ENCODE measurements at places on chromosomes 2 and 18.

DNA sequence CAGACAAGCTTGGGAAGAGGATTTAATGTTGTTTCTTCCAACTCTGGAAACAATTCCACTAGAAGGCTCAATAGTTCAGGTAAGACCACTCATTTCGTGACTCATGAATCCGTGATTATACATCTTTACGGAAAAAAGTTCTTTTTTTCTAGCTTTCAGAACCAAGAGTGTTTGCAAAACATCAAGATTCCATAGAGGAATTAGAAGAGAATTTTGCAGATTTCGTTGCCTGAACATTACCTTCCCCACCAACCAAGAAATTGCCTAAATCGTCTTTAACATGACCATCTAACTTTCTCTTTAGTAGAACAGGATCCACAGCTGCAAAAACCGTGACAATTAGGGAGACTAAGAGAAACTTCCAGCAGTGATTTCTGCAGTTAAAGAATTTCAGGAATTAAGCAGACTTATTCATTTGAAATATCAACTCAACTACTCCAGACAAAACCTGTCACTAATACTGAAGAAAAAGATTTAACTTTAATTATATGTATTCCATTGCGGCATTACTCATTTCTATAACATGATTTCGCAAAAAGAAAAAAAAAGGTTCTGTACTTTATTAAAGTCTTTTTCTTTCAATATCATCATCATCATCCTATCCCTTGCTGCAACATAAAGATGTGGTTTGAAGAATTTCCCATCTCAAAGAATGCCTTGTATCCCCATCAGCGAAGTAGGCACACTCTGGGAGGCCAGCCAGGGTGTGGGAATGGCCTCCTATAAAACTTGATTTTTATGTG, 1.9 kb upstream of the NAB1 start:
- no peak for DNase-seq

- no peak for DNase-seq
Measured at GRCh38 chr2:219476652-219477151, 22.0 kb upstream of the GMPPA start.

GRCh38 chr18:75545189-75545588, 117.7 kb upstream of the SMIM21 start:
- DNase-seq = no peak

DNA sequence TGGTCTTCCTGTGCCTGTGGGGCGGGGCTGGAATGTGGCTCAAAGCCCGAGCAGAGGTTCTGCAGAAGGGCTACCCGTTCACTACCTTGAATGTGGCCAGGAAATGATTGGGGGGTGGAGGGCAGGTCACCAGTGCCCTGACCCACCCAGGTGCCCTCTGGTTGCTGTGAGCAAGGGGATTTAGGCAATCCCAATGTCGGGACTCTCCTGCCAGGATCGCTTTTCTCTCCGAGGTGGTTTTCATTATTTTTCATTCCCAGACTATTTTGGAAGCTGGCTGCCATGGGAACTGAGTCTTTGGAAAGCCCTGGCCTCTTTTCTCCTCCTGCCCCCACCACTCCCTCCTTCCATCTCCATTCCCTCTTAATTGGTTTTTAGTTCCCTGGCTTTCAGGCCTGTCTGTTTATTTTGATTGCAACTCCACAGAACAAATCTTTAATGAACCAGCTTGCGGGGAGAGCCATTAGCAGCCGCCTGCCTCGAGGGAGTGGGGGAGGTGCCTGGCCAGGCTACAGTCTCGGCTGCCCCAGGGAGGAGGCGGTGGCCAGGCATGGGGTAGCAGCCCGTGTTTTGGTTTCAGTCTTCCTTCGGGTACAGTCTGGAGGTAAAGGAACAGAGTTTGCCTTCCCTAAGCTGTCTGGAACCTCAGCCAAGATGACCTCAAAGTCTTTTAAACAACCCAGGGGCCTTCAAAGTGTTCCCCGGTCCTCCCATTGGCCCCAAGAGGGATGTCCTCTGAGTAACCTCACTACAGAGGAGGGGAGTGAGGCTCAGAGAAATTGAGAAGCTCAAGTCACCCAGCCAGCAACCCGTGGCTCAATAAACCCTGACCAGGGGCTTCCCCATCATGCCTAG, 114.4 kb upstream of the HAAO start:
- no peak for DNase-seq

GRCh38 chr2:44087036-44087713, 81.5 kb upstream of the PPM1B start:
- DNase-seq = peak; percentile 92

- DNase-seq = peak; percentile 71
Measured at GRCh38 chr2:242031481-242032019, 162.0 kb downstream of the RTP5 start.

Measured in osteocyte (in vitro differentiated cells).